ENCODE measurements at places on chromosomes 3 and 15. TPM values are rescaled to one million over a fixed set of nuclear protein-coding genes. Genes with fewer than 3 reads are reported as not detected.

The ALDH1A2 gene
- 1.7 TPM for total RNA-seq

DNA sequence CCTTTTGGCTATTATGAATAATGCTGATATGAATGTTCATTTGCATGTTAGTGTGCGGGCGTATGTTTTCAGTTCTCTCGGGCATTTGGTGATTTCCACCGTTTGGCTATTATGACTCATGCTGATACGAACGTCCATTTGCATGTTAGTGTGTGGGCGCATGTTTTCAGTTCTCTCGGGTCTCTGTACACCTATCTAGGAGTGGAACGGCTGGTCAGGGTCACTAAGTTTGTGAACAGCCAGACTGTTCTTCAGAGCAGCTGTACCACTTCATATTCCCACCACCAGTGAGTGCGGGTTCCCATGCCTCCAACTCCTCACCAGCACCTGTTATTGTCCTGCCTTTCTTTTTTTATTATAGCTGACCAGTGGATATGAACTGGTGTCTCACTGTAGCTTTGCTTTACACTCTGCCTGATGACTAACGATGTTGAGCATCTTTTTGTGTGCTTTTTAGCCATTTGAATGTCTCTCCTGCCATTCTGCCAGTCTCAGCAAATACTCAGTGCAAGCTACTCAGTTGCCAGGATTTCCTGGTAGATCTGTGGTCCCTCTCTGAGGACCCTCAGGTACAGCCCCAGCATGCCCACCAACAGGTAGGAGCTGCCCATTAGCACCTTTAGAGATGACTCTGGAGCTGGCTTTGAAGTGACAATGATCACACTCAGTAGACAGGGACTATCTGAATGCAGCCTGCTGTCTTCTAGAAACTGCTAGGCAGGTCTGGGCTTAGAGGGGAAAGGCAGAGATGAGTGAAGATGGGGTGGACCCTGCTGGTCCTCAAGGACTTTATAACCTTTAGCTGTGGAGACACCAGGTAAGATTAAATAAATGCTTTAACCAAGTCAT lies 141.1 kb downstream of the XXYLT1 start:
- DNase-seq = no peak

- DNase-seq = no peak
Observed at GRCh38 chr15:95604634-95605036, 725.9 kb upstream of the NR2F2 start.

The NEK11 gene
- total RNA-seq = 4.9 TPM

The LRRC2 gene
- 0.12 TPM for total RNA-seq

DNA sequence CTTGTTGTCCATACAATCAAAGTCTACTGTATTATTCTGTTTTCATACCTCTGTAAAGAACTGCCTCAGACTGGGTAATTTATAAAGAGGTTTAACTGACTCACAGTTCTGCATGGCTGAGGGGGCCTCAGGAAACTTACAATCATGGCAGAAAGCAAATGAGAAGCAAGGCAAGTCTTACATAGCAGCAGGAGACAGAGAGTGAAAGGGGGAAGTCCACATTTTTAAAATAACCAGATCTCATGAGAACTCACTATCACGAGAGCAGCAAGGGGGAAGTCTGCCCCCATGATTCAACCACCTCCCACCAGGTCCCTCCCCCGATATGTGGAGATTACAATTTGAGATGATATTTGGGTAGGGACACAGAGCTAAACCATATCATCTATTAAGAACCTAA lies 724.6 kb upstream of the CBLB start:
- no peak for DNase-seq

GRCh38 chr3:33317963-33318709 lies 40.9 kb downstream of the FBXL2 start:
- no peak for DNase-seq

DNA sequence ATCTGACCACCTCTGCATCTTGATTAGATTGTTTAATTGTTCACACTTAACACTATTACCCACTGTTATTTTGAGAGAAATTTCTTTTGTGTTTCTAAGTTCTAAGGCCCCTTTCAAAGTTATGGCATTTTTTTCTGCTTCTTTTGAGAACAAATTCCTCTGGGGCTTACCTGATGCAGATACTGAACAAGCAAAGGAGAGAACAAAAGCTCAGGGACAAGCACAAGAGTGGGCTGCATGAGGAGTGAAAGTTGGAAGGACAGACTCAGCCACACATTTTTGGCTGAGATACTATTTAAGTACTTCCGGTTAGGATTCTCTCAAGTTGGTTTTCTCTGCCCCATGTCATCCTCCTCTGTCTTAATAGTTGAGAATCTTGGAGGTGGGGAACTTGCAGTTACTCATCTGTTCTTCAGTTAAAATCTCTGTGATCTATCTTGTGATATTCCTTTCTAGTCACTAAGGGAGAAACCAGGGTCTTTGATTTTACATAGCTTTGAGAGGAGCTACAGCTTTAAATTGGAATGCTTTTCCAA lies 54.7 kb downstream of the CMTM6 start:
- no peak for DNase-seq

The HESX1 gene
- total RNA-seq = 0.98 TPM

DNA sequence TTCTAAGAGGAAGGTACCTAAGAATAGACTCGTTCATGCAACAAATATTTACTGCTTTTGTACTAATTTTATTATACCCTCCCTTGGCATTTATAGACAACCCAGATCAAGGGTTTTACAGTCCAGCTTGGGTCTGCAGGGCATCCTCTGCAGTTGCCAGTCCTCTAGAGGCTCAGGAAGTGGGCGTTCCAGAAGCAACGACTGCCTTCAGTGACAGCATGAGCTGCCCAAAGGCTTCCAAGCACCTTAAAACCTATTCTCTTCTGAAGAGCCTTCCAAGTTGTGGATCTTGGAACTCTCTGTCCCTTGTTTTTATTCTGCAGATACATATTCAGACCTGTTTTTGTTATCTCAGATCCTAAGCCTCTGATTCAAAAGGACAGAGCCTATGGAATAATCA lies 95.6 kb downstream of the RAD18 start:
- DNase-seq = no peak

GRCh38 chr15:86355801-86356200 lies 276.1 kb downstream of the AGBL1 start:
- DNase-seq = no peak

DNA sequence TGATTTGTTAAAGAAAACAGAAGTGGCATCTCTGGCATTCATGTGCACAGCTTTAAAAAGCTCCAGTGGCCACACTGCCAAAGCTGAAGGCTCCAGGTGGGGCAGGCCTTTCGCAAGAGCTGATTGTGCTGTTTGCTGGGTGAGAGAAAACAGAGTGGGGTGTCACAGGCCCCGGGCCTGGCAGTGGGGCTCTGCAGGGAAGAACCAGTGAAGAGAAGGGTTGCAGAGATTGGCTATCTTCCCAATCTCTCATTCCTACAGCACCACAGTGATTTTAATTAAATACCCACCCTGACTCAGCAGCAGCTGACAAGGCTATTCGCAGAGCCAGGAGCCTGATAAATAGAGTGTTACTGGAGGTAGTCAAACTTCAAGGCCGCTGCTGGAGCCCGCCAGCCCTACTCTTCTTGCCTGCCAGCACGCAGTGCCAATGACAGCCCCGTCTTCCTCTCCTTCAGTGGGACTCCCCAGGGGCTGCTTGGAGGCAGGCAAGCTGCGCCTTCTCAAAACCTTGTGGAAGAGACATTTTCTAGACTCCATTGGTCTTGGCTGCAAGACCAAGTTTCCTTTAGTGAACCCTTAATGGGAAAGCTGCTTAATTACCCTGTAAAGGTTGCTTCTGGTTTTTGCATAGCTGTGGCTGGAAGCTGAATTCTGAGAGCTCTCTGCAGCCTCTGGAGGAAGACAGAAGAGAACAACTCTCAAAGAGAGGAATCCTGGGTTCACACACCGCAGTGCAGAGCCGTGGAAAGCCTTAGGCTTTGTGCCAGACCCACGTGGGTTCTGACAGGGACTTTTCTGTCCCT lies 225.8 kb upstream of the SLCO3A1 start:
- DNase-seq = no peak

The SH3GL3 gene
- total RNA-seq = 1.4 TPM

The KCNAB1 gene
- total RNA-seq = 0.79 TPM

The FEZF2 gene
- 0.28 TPM for total RNA-seq

The OXTR gene
- 7.9 TPM for total RNA-seq

The SLC22A14 gene
- not detected for total RNA-seq

- no peak for DNase-seq
Observed at GRCh38 chr3:23602971-23603370, 202.8 kb upstream of the UBE2E1 start.

DNA sequence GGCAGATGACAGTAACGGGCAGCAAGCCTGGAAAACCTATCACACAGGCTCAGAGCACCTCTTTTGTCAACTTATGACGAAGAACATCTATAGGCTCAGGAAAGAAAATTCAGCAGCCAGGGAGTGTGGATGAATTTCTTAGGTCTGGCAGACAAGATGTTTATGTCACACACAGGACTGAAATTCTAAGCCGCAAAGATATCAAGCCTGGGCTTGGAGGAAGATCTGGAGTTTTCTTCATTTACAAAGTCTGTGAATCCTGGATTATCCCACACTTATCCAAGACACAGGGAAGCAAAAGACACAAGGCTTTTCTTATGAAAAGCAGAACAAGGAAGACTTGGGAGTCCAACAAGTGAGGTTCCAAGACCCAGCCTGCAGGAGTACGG lies 23.4 kb upstream of the CHCHD6 start:
- no peak for DNase-seq

- DNase-seq = no peak
Observed at GRCh38 chr3:14922863-14923262, 24.5 kb upstream of the NR2C2 start.

DNA sequence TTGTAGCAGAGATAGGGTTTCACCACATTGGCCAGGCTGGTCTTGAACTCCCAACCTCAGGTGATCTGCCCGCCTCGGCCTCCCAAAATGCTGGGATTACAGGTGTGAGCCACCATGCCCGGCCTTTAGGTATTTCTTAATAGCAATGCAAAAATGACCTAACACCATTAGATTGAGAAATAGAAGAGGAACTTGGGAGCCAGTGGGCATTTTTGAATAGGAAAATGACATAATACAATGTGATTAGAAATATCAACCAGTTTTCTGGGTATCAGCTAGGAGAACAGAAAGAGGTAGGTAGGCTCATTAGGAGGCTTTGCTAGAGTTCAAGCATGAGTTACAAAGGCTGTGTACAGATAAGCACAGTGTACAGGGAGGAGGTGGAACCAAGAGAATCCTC lies 101.8 kb upstream of the TBC1D5 start:
- no peak for DNase-seq

DNA sequence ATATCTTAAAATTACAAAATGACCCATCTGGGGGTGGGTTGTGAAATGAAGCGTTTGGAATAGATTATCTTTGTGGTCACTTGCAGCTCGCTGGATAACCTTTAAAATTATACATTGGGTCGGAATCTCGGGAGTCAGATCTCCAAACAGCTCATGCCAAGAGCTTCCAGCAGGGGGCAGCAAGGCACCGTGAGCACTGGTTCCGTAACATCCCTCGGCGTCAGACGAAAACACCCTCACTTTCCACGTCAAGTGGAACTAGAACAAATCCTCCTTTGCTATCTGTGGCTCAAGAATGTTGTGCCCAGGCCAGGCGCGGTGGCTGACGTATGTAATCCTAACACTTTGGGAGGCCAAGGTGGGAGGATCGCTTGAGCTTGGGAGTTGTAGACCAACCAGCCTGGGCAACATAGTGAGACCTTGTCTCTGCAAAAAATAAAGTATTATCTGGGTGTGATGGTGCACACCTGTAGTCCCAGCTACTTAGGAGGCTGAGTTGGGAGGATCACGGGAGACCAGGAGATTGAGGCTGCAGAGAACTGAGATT lies 31.1 kb downstream of the UMPS start:
- DNase-seq = peak; percentile 84

The ZNF80 gene
- total RNA-seq = not detected

- DNase-seq = no peak
Observed at GRCh38 chr3:183591881-183592521, 36.5 kb upstream of the KLHL6 start.

GRCh38 chr3:53026382-53027162 lies 19.3 kb downstream of the SFMBT1 start:
- DNase-seq = no peak

The NOX5 gene
- total RNA-seq = not detected

- DNase-seq = no peak
Observed at GRCh38 chr3:13587442-13587841, 38.5 kb downstream of the FBLN2 start.

GRCh38 chr3:189027626-189028155 lies 144.1 kb upstream of the TPRG1 start:
- DNase-seq = no peak

DNA sequence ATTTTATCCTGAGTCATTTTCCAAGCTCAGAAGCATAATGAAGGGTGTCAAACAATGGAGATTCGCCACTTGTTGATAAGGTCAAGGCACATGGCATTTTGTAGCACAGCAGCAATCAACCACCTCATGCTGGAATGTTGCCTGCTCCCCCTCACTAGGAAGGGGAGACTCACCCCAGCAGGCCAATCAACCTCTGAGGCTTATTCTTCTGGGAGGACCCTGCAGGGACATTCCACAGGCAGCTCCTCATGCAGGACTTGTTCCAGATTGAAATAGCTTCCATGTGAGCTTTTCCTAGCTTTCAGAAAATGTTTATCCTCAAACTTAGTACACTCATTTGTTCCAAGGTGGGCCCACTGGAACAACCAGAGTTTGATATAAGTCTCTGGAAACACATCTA lies 77.6 kb downstream of the SSR3 start:
- DNase-seq = no peak

DNA sequence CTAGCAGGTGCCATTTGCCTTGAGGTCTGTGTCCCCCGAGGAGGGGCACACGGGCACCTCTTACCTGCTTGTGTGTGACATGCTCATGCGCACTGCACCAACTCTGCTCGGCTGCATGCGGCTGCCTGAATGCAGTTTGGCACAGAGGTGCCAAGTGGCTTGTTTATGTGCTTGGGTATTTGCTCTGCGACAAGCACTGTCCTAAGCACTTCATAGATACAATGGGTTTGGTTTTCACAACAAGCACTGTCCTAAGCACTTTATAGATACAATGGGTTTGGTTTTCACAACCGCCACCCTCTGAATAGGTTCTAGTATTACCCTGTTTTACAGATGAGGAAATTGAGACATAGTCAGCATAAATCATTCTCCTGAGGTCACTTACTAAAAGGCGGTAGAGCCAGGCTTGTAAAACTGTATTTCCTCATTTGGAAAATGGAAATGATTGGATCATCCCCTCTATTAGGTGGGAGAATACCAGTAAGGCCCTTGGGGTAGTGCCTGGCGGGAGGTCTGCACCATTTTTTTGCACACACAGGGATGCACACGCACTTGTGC lies 487 bp downstream of the ITIH4 start:
- DNase-seq = no peak

DNA sequence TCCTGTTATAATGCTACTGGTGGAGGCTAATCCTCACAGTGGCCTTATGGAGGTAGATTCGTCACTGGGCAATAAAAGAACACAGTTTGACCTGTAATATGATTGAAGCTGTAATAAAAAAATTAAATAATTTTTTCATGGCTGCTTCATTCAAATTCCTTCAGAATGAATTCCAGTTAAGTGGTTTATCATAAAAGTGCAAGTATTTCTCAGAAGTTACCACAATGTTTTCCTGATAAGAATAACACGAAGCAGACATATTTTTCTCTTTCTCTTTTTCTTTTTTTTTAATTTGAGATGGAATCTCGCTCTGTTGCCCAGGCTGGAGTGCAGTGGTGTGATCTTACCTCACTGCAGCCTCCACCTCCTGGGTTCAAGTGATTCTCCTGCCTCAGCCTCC lies 15.6 kb downstream of the B4GALT4 start:
- no peak for DNase-seq
